ENCODE measurements at places on chromosomes 2 and 18.

- DNase-seq: no peak
Observed at GRCh38 chr18:68728081-68728700, 13.3 kb upstream of the TMX3 start.

- no peak for DNase-seq
Observed at GRCh38 chr2:229780856-229781773, 66.8 kb upstream of the DNER start.

GRCh38 chr18:48545757-48546321 is 7.0 kb downstream of the CTIF start:
- DNase-seq: no peak

- DNase-seq: no peak
Observed at GRCh38 chr2:75896779-75897366, 186.2 kb upstream of the GCFC2 start.

- DNase-seq: no peak
Observed at GRCh38 chr2:37379881-37380296, 35.5 kb downstream of the QPCT start.

DNA sequence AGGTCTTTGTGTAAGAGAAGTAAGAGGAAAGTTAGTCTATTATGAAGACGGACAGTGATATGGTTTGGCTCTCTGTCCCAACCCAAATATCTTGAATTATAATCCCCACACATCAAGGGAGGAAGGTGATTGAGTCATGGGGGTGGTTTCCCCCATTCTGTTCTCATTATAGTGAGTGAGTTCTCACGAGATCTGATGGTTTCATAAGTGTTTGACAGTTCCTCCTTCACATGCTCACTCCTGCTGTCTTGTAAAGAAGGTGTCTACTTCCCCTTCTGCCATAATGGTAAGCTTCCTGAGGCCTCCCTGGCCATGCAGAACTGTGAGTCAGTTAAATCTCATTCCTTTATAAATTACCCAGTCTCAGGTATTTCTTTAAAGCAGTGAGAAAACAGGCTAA is 67.6 kb downstream of the NEURL3 start:
- no peak for DNase-seq

- DNase-seq: no peak
Observed at GRCh38 chr2:221851531-221852045, 279.5 kb upstream of the EPHA4 start.

DNA sequence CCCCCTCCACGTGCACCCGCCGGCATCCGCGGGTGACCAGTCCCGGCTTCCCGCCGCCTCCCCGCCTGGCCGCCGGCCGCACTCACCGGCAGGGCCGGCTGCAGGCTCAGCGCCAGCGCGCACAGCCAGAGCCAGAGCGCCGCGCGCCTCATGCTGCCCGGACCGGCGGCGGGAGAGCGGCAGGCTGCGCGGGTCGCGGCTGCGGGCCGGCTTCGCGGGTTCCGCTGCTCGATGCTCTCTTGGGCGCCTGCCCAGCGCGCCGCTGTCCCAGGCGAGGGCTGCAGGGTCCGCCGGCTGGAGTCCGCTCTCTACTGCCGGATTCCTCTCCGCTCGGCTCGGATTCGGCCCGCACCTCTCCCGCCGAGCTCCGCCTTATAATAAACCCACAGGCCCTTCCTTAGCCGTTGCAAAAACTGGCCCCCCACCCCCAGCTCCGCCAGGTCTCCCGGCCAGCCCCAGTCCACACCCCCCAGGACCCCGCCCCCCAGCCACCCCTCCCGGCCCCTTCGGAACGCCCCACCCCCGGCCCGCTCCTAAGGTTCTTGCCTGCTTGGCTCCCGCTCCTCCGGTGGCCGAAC is at the start of gene SDC1:
SDC1 (minus strand) TSS at position 415 of the 578 bp plus-strand sequence; CDS start at position 152, 263 bp downstream.
- DNase-seq: no peak

DNA sequence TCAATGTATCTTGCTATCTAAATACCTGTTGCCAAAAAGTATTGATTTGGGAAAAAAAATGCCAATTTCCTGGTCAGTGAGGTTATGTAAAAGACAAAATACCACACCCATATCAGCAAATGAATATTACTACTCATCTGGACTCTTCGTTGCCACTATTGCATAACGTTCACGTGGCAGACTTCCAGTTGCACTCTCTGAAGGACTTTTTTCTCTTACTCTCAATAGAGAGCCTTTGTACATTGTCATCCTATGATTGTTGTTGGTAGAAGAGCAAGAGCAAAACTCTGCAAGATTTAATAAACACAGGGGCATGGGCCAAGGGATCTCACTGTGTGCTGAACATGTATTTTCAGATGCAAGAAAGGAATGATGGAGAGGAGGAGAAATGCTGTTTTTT is 689.8 kb downstream of the MBD2 start:
- DNase-seq: no peak

DNA sequence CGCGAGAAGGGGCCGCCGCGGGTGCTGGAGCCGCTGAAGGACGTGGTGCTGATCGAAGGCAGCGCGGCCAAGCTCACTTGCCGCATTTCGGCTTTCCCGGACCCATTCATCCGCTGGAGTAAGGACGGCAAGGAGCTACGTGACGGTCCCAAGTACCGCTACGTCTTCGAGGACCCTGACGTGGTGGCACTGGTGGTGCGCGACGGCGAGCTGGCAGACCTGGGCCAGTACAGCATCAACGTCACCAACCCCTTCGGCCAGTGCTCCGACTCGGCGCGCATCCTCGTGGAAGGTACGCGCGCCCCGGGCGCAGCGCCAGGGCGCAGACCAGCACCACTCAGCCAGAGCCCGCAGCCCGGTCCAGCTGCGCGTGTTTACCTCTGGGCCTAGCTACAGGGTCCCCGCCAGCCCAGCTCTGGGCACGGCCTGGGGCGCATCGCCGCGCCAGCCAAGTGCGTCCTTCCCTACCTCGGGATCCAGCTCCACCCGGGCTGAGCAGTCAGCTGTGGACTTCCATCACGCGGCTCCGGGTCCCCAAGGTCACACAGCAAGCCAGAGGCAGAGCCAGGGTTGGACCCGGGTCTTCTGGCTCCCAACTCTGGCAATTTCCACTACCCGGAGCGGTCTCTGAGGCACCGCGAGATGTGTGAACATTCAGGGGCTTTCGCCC is 1.7 kb upstream of the GMPPA start:
- no peak for DNase-seq

DNA sequence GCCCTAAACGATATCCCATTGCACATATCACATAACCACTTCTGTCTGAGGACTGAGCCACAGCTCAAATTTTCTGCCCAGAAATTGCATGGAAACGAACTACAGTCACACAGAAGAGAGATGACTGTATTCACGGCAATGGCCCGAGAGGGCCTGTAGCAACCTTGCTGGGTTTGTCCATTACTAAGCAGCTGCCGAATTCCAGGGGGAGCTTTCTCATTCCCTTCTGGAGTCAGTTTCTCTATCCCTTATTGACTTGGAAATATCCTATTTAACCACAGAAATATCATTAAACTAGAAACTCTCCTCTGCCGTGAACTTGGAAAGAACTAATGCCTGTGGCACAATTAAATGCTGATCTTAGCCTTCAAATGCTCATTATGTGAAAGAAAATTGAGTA is 183.9 kb downstream of the DNER start:
- no peak for DNase-seq

DNA sequence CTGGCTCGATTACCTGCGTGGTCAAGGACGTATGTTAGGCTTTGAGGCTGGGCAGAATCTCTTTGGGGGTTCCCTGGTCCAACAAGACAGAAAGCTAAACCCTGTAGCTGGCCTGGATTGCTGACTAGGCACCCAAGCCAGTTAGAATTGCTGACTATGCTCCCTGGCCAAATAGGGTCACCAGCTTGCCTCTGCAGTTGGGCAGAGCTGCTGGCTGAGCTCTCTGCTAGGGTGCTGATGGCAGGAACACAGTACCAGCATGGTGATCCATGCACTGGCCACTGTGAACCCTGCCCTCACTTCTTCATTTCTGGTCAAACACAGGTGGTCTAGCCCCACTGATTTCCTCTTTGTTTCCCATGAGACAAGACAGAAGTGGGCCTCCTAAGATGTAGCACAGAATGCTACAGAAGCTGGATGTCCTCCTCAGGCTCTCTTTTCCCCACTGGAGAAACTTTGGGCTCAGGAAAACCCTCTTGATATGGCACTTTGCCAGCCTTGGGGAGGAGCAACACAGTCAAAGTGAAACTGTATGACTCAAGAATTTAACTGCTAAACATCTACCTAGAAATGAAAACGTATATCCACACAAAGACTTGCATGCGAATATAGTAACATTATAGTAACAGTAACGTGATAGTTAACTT is 20.8 kb downstream of the SP140L start:
- peak; percentile 71 for DNase-seq

GRCh38 chr18:62245699-62246098 is 58.6 kb downstream of the RELCH start:
- no peak for DNase-seq

- no peak for DNase-seq
Observed at GRCh38 chr2:237307474-237307873, 106.5 kb downstream of the COL6A3 start.

DNA sequence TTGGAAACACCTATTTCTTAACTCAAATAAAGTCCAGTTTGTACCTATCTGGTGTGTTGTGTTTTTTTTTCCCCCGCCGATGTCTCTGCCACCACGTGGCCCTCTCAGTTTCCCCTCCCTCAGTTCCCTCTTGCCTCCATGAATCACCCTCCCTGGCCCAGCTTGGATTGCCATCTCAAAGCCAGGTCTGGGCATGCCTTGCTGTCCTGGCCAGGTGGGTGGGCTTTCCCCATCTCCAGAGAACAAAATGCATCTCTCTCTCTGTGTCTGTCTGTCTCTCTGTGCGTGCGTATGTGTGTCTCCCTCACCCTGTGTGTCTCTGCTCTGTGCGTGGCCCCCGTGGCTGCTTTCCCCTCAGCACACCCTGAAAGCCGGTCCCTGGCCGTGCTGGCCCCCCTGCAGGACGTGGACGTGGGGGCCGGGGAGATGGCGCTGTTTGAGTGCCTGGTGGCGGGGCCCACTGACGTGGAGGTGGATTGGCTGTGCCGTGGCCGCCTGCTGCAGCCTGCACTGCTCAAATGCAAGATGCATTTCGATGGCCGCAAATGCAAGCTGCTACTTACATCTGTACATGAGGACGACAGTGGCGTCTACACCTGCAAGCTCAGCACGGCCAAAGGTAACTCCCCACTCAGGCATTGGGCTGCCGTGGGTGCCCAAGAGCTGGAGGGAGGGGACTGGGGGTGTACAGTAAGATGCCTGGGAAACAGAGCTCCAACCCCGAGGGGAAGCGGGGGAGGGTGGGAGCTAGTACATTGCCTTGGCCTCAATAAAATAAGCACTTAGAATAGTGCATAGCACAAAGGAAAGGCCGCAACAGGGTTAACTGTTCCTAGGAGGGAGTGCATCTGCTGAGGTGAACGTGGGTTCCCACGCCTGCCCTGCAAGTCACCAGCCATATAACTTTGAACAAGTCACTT is 31.6 kb upstream of the GMPPA start:
- no peak for DNase-seq

GRCh38 chr2:195364015-195364965 is 292.7 kb upstream of the SLC39A10 start:
- DNase-seq: no peak

GRCh38 chr2:208040199-208041171 is 15.2 kb upstream of the PLEKHM3 start:
- peak; percentile 83 for DNase-seq

GRCh38 chr2:172739661-172740266 is 4.1 kb downstream of the RAPGEF4 start:
- DNase-seq: no peak

- no peak for DNase-seq
Observed at GRCh38 chr2:62266433-62267038, 70.6 kb downstream of the B3GNT2 start.

- peak; percentile 45 for DNase-seq
Observed at GRCh38 chr2:37168217-37168981, 11.6 kb upstream of the EIF2AK2 start.

GRCh38 chr2:18505703-18506341 is 54.6 kb downstream of the RDH14 start:
- DNase-seq: no peak

DNA sequence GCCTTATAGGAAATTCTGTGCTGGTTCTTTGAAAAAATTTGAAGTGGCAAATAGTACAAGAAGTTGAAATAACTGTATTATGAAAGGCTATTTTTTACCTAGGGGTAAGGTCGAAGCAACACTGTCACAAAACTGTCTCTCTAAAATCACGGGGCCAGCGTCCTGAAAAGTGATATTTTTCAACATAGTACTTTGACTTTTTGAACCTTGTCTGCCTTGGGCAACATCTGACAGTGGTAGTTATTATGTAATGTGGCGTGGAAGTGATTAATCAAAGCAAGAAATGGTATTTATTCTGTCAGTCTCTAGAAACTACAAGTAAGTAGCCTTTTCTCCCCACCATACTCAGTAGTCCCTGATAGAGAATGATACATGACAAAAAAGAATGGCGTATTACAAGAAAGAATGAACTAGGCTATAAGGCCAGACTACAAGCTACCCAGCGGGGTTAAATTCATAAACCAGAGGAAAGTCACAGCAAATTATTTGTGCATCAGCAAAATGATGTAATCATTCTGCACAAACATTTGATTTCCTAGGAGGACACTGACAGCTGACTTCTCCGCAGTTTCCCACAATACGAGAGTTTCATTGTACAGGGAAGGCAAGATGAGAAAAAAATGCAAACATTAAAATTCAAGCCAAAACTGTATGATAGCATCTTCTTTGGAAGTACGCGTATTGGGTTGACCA is 9.8 kb downstream of the GEN1 start:
- DNase-seq: no peak

- no peak for DNase-seq
Observed at GRCh38 chr18:49612515-49613033, 50.7 kb downstream of the LIPG start.

DNA sequence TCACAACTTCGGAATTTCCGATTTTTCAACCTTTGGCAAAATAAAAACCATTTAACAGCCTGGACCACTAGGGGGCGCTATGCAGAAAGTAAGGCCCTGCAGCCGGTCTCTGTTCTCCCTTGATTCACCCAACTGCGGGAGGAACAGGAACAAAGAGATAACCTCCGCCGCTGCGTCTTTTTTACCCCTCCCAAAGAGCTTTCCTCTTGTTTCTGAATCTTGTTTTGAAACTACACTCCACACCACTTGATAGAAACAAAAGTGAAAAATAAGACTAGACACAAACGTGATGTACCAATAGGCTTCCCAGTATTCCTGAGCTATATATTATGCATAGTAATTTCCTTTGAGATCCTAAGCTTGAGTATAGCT is 231.2 kb downstream of the MYO3B start:
- DNase-seq: peak; percentile 82

GRCh38 chr2:105100046-105100840 is 62.4 kb downstream of the MRPS9 start:
- DNase-seq: no peak

DNA sequence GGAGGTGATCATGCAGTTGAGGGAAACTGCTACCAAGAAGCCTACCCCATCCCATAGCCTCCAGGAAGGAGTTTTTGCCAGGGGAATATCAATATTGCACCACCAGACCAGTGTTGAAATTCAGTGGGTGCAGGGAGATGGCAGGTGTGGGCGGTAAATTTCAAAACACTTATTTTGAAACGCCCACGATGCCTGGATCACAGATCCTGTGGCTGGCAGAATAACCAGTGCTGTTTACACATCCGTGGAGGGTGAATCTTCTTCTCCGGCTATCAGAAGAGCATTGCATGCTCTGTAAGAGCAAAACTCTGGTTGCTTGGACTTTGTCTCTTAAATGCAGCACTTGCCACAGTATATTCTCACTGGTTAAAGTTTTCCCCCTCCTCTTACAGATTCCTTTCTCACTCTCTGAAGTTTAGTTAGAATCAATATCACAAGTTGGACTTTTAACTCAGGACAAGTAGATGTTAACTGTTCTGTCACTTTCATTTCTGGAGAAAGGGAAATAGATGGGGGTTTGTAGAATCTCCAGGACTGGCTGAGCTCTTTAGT is 70.5 kb upstream of the ZCCHC2 start:
- DNase-seq: no peak

- DNase-seq: no peak
Observed at GRCh38 chr2:187982668-187983067, 309.0 kb upstream of the GULP1 start.

Measured in activated CD8-positive, alpha-beta memory T cell treated with anti-CD3 and anti-CD28 coated beads, Interleukin-2, amount 10 ng/mL, durations not matched to agents 7 days and 5 days (primary cell).